NCI-H1417 treated with DMSO at 0.1 percent for 48 hours (cell line): ENCODE measurements at places on chromosomes 12 and 14.

- DNase-seq: peak; percentile 30
These were observed 15.9 kb upstream of the HHIPL1 start for GRCh38 chr14:99628887-99629618.

DNA sequence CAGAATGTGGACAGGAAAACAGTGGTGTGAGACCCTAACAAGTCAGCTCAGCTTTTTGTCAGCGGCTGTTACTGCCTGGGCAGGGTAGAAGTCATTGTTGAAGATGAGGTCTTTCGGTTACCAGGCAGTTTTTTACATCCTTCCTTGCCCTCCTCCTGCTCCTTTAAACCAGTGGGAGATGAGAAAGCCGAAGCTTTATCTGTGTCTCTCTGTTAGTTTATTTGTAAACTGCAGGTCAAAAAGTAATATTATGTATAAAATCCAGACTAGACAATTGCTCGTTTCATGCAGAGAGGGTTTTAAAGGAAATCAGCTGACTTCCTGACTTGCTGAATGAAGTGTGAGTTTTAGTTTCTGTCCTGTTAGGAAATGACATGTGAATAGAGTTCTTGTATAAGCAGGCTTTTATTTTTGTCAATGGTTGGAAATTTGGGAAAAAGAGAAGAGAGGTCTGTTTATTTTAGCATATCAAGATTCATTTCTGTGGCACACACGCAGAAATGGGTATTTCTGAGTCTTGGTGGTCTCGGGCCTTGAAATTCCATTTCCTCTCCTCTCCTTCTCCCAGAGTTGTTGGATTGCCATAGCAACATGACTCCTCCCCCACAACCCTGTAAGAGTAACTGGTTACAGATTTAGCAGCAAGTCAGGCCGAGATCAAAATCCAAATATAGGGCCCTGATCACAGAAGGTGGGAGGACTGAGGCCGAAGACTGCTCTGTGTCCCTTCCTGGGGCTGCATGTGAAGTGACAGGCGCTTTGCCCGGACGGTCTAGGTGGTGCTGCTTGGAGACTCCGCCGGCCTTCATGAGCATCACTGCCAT lies 60.8 kb downstream of the SAMD4A start:
- DNase-seq: no peak

DNA sequence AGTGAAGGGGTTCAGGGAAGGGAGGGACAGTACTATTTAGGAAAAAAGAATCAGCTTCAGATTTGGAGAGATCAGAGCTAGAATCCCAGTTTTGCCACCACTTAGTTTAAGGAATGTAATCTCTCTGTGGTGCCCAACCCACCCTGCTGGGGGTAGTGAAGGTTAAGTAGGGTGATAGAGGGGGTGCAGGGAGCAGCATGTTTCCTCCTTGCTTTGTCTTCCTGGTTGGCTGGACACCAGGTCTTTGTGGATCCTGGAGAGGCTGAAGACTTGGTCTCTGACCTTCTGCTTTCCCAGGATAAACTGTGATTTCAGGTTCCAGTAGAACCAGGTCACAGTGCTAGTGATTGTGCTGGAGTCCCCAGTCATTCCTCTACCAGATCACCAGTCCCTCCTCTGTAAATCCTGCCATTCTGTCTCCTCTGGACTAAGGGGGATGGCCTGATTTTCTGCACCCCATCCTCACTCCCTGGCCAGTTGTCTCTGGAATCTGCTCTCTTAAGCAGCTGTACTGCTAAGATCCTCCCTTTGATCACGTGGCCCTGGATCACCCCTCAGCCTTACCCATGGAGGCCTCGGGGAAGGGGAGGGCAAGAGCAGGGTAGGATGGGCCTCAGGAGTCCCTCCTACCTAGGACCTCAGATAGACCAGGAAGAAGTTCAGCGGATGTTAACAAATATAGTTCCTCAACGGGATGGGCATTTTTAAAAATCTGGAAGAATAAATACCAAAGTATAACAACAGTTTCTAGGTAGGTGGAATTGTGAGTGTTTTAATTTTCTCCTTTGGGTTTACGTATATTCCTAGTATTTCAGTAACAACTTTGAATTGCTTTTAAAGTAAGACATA lies 3.1 kb downstream of the MAP3K12 start:
- DNase-seq: no peak

- no peak for DNase-seq
These were observed 30.7 kb downstream of the NUMB start for GRCh38 chr14:73427516-73428264.

DNA sequence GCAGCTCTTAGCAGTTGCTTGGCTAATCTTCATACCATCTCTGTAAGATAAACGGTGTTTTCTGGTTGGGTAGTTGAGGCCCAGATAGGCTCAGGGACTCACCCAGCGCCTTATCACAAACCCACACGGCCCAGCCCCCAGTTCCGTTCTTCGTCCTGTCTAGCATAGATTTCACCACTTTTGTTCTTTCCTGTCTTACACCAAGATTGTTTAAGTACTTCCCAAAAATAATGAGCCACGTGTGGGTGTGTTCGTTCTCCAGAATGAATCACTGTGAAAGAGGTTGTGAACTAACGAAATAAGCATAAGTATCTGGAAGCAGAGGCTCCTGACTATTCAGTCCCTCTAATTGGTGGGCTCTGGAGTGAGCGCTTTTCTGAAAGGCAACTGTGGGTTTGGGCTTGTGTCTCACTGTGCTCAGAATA lies 21.4 kb downstream of the ACVR1B start:
- DNase-seq: no peak

DNA sequence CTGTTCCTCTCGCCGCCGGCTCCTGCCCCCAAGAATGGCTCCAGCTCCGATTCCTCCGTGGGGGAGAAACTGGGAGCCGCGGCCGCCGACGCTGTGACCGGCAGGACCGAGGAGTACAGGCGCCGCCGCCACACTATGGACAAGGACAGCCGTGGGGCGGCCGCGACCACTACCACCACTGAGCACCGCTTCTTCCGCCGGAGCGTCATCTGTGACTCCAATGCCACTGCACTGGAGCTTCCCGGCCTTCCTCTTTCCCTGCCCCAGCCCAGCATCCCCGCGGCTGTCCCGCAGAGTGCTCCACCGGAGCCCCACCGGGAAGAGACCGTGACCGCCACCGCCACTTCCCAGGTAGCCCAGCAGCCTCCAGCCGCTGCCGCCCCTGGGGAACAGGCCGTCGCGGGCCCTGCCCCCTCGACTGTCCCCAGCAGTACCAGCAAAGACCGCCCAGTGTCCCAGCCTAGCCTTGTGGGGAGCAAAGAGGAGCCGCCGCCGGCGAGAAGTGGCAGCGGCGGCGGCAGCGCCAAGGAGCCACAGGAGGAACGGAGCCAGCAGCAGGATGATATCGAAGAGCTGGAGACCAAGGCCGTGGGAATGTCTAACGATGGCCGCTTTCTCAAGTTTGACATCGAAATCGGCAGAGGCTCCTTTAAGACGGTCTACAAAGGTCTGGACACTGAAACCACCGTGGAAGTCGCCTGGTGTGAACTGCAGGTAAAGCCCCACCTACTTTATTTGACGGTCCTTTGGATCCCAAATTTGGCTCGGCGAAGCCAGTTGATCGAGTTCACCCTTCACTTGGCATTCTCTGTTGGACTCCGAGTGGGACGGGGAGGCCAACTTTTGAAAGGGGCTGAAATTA lies 1.5 kb downstream of the WNK1 start:
- no peak for DNase-seq

GRCh38 chr12:96213869-96214268 lies 19.7 kb downstream of the ELK3 start:
- no peak for DNase-seq

DNA sequence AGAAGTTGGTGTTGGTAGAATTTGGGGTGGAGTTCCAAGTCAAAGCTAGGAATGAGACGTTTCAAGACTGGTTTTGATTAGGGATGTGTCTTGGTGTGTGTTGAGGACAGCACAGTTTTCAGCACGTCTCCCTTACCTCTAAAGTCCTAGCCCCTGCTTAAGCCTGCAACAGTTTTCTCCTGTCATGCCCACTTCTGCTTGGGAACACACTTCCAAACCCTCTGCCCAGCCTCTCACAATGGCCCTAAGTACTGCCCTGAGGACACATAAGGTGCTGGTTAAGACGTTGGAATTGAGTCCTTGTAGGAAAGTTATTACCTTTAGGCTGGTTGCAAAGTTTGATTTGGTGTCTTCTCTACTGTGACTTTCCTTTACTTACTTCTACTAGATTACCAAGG lies 710 bp upstream of the BMAL2 start:
- no peak for DNase-seq

DNA sequence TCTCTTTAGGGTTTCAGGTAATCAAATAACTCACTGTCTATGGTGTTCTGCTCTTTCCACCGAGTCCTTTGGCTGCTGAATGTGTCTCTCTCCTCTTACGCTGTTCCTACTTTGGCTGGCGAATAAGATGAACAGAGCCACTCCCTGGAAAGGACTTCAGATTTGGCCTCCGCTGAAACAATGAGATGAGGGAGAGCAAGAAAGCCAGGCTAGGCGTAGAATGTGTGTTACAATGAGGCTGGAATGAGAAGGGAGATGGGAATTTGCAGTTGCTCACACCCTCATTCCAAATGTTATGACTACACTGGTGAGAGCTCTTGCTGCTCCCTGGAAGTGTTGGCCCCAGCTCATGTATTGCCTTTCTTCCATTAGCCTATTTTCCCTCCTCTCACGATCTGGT lies at the start of gene MFAP5:
Gene MFAP5 (minus strand): TSS at position 234 of the 400 bp plus-strand sequence. CDS start 722 bp downstream, outside the sequence.
- no peak for DNase-seq

- no peak for DNase-seq
These were observed 51.2 kb downstream of the TESPA1 start for GRCh38 chr12:54933376-54933775.

DNA sequence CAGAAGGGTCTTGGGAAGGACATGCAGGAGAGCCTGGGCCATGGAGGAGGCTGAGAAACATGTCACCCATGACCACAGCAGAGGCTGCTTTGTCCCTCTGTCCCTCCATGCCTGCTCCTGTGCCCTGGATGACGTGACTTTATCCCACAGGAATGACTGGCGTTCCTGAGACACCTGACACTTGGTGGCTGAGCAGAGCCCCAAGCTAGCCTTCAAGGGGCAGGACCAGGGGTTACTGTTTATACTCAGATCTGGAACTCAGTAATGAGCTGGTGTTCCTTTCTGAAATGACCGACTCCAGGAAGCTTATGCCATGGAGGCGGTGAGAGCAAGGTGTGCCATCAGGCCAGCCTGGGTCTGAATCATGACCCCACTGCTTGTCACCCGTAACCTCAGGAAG lies 44.2 kb downstream of the ZFP36L1 start:
- DNase-seq: no peak

- no peak for DNase-seq
These were observed 226.7 kb downstream of the VRK1 start for GRCh38 chr14:97023871-97024270.

DNA sequence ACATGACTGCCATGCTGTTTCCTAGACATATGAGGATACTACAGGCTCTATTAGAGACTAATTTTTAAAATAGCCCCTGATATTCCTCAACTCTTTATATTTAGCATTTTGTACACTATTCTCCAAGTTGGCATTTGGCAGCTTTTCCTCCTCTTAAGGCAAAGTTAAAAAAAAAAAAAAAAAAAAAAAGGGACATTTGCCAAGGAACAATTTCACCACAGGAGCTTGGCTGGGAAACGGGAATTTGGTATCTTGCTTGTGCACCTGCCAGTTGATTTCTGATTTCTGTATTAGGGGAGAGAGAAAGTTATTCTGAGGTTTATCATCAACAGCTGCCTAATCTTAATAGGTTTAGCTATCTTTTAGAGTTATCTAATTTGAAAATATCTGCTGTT lies 87.2 kb downstream of the CAND1 start:
- DNase-seq: no peak

GRCh38 chr12:57781244-57781643 lies 1.3 kb upstream of the TSFM start:
- no peak for DNase-seq

DNA sequence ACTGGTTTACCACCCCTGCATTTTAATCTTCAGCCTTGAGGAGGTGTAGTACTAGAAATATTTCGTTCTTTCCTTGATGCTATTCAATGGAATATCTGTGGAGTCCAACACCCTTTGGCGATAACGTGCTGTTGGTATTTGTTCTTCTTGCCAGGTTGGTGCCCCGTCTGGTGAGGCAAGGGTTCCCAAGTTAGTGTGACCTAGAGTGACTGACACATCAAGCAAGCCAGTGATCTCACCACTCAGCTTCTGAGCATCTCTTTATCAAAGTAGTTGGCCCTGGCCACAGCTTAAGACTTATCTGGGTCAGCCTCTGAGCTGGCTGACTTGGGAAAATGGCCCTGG lies 60.2 kb downstream of the PLXNC1 start:
- DNase-seq: no peak

DNA sequence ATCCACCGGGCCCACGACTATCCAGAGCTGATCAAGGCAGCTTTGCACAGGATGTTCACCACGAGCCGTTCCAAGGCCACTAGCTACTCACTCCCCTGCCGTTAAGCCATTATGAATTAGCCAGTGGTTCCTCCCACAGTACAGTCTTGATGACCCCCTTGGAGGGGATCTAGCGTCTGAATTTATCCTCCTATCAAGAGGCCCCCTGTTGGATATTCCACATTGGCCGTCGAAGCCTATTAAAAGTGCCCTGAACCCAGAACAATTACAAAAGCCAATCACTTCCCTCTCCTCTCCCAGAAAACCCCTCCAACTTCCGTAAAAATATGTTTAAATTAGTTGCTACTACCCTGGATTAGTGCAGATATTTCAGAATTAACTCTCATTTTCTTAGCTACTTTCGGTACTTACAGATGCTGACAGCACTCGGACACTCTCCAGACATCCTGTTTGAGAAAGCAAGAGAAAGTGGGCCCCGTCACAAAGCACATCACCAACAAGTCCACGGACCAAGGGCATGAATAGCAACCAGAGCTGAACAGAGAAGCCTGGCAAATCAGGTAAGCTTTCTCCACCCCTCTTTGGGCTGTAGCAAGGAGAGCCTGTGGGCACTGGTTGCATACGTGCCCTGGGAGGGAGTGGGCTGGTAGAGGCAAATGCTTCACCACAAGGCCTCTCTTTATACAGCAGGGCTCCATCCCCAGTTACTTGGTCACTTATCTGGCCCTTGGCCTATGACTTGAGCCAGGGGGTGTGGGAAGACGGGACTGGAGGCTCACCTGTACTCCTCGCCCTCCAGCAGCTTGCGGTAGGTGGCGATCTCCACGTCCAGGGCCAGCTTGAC lies 5.3 kb downstream of the KRT3 start:
- no peak for DNase-seq

- no peak for DNase-seq
These were observed 277.2 kb downstream of the MED13L start for GRCh38 chr12:116000252-116000651.

- DNase-seq: no peak
These were observed 121.3 kb upstream of the MAX start for GRCh38 chr14:65223636-65224035.

GRCh38 chr14:99685596-99685995 lies 1.5 kb downstream of the CYP46A1 start:
- DNase-seq: no peak

DNA sequence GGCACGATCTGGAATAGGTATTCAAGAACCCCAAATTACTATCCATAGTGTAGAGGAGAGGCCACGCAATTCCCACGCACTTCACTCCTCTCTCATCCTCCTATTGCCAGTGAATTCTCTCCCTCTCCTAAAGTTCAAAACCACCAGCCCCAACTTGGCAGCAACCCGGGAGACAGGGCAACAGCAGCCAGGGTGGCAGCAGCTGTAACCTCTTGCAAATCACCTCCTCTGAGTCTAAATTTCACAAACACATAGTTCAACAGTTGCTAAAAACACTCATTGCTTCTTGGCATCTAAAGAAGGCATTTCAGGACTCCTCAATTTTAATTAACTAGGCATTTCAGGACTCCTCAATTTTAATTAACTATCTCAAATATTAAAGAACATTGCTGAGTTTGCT lies 37.7 kb upstream of the MANSC4 start:
- no peak for DNase-seq
